ENCODE measurements at places on chromosomes 1 and 21.

- 0 out of 2 replicates have a peak, but pooled peaks cover 7% of the 10 kb centered on the region for H3K4me1 ChIP-seq
- DNase-seq: no peak
- H3K27ac ChIP-seq: no peak overlapping the region
- H3K36me3 ChIP-seq: peaks cover 18% of the 10 kb centered on the region
Observed at GRCh38 chr21:45033791-45034555, 40.4 kb upstream of the ADARB1 start.

DNA sequence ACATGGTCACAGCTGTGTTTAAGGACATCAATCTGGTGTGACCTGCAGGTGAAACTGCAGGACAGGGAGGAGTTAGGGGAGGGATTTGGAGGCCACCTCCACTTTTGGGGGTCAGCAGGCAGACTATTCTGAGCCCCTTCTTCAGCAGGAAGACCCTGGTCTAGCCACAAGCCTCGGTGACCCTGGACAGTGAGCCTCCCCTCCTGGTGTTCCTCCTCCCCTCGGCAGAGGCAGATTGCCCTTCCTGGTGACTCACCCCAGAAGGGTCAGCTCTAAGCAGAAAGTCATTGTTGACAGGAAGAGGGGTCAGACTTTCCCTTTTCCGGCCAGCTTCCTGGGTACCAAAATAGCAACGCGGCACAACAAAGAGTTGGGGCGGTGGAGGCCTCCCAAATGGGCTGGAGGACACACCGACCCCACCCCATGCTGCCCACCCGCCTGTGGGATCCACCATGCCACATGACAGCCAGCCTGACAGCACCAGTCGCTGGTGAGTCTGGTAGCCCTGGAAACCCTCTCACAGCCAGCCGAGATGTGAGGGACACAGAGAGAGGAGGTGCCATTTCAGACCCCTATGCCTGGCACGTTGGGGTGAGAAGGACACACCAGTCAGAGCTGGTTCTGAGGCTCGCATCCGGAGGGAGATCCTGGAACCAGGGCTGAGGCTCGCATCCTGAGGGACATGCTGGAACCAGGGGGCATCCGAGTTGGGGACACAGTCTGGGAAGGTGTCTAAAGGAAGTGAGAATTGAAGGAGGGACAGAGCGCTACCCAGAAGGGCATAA, 14.7 kb upstream of the CSF1 start:
- no peaks in the 10 kb centered on the region for H3K4me1 ChIP-seq
- H3K27me3 ChIP-seq: peaks cover 2% of the 10 kb centered on the region
- DNase-seq: peak; percentile 47
- no peaks in the 10 kb centered on the region for H3K36me3 ChIP-seq

DNA sequence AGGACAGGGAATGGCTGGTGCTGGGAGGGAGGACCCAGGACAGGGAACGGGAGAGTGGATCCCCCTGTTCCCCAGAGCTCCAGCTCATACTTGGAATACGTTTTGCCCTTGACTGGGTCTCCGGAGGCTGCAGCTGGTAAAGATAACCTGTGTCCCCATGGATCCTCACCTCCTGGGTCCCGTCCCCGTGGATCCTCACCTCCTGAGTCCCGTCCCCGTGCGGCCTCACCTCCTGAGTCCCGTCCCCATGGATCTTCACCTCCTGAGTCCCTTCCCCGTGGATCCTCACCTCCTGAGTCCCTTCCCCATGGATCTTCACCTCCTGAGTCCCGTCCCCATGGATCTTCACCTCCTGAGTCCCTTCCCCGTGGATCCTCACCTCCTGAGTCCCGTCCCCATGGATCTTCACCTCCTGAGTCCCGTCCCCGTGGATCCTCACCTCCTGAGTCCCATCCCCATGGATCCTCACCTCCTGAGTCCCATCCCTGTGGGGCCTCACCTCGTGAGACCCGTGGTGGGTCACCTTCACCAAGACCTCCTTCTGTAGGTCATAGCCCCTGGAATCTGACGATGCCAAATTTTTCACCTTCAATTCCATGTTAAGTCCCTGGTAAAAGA, 61.4 kb downstream of the SCCPDH start:
- peaks cover 10% of the 10 kb centered on the region for H3K36me3 ChIP-seq
- no peak for DNase-seq
- peaks cover 19% of the 10 kb centered on the region for H3K4me1 ChIP-seq

DNA sequence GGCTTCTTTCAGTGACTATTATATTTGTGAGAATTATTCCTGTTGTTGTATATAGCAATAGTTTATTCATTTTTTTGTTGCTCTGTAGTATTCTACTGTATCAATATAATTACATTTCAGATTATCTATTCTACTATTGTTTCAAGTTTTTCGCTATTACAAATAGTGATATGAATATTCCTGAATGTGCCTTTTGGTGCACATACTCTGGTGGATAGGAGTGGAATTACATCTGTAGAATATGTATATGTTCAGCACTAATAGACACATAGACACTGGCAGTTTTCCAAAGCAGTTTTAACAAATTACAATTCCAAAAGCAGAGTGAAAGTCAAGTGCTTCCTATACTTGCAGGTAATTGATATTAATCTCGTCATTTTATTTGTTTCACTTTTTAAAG, 696.2 kb upstream of the PRMT6 start:
- no peaks in the 10 kb centered on the region for H3K36me3 ChIP-seq
- peaks cover 1% of the 10 kb centered on the region for H3K27me3 ChIP-seq
- no peak overlapping the region for H3K27ac ChIP-seq
- DNase-seq: no peak
- H3K4me1 ChIP-seq: no peaks in the 10 kb centered on the region

DNA sequence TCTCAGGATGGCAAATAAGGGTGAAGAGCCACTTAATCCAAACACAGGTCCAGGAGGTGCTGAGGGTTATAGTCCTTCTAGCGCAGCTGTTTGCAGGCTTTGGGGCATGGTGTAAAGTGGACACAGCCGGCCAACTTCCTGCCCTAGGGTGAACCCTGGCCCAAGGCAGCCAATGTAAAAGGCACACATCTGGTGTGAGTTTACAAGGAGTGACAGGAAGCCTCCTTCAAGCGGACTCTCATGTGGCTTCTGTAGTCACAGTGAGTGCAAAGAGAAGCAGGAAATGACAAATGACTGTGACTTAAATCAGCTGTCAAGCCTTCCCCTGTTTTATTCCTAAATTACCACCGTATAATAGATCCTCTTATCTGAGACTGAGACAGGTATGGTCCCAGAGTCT, 213.0 kb downstream of the CRB1 start:
- no peak overlapping the region for H3K4me3 ChIP-seq
- H3K27me3 ChIP-seq: peaks cover 6% of the 10 kb centered on the region

GRCh38 chr1:221897321-221897721, 155.4 kb upstream of the DUSP10 start:
- H3K27me3 ChIP-seq: 0 out of 2 replicates have a peak, but pooled peaks cover 2% of the 10 kb centered on the region
- H3K27ac ChIP-seq: peak overlapping the region; percentile 48
- H3K36me3 ChIP-seq: 0 out of 2 replicates have a peak, but pooled peaks cover 6% of the 10 kb centered on the region
- H3K4me3 ChIP-seq: peak overlapping the region; percentile 38
- peak; percentile 81 for DNase-seq

GRCh38 chr1:245298781-245299180, 144.0 kb downstream of the KIF26B start:
- peaks cover 2% of the 10 kb centered on the region for H3K27me3 ChIP-seq
- DNase-seq: peak; percentile 26
- peak overlapping the region; percentile 46 for H3K4me3 ChIP-seq

GRCh38 chr1:222233444-222234158, 314.3 kb downstream of the HHIPL2 start:
- H3K4me3 ChIP-seq: no peak overlapping the region
- H3K4me1 ChIP-seq: no peaks in the 10 kb centered on the region
- H3K36me3 ChIP-seq: no peaks in the 10 kb centered on the region
- no peak for DNase-seq
